ENCODE measurements at places on chromosomes 6 and 20.

DNA sequence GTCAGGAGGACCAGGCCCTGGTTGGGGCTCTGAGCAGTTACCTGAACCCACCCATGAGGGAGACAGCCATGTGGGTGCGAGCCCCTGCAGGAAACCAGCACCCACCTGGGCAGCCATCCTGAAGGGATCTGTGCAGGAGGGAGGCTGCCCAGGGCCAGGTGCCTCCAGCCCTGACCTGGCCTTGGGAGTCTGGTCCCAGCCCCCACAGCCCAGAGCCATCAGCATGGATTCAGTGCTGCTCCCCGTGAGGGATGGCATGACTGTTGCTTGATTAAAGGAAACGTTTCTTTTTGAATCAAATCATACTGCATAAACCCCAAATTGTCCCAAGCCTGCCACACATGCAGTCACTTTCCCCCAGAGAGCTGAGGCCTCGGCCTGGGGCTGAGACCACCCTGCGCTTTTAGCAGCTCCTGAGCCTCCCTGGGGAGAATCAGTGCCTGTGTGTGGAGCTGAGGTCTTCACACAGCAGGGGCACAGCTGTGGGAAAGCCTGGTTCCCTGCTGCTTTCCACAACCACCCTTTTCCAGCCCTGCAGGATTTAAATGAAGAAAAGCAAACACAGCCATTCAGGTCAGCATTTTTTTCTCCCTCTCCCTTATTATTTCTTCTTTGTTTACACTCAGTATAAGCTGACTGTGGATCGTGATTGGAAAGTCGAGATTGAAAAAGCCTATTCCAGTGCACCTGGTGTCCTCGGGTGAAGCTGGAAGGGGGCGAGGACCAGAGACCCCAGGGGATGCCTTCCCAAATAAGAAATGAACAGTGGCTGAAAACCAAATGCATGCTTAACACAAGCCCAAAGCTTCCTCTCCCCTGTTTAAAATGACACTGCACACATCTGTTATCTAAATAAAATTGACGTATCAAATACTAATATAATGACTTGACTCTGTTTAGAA, 283.9 kb downstream of the SMOC2 start:
- no peak for DNase-seq

DNA sequence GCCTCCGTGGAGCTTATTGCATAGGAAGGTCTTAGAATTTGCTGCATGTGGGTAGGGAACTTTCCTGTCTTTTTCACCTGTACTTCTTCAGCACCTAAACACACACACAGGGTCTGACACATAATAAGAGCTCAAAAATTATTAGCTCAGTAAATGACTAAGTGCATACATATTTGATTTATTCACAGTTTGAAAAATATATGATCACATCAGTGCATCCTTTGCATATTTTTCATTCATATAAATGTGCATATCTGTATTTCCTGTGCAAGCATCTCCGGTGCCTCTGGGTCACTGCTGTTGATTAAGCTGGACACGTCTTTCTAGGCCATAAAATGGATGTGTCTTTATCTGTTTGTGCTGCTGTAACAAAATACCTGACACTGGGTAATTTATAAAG, 234.7 kb downstream of the UST start:
- DNase-seq = no peak

DNA sequence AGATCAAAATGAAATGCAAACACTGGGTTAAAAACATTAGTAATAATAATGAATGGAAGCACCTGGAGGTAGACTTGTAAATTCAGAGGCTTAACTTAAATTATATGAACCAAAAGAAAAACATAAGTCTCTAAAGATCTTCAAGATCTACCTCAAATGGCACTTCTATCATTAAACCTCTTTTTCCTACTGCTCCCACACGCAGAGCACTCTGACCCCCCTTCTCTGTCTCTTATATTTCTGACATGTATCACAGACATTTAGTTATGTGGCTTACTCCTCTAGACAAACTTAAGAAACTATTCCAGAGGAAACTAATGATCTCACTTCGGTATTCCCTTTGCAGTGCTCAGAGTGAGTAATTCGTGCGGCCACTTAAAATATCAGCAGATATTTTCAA, 1.1 kb downstream of the TBC1D32 start:
- no peak for DNase-seq

DNA sequence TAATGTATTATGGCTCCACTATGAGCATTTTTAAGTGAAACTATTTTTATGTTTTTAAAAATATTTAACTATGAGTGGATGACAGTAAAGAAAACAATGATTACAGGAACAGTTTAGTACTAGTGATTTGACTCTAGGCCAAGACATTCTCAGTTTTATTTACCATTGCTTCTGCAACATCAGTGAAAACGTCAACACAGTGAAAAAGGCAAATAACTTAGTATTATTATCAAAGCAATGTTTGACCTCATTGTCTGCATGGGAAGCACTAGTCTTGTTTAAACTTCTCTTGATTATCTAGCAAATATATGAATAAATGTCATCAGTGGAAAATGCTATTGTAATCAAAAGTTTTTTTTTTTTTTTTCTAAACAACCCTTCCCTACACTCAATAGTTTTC, 165.0 kb downstream of the HTR1B start:
- DNase-seq = no peak

- no peak for DNase-seq
These were observed 327.2 kb downstream of the CBLN4 start for GRCh38 chr20:55678126-55678525.

GRCh38 chr6:147942363-147942762, 400.3 kb upstream of the SASH1 start:
- no peak for DNase-seq

- DNase-seq = no peak
These were observed 212.6 kb upstream of the RSPO3 start for GRCh38 chr6:126905917-126906316.

- no peak for DNase-seq
These were observed 2.5 kb downstream of the RREB1 start for GRCh38 chr6:7110092-7110792.

GRCh38 chr6:43965628-43966373, 161.5 kb downstream of the MRPL14 start:
- DNase-seq = no peak

GRCh38 chr6:67287566-67287965, 1347.5 kb upstream of the ADGRB3 start:
- no peak for DNase-seq

GRCh38 chr6:132977413-132977812, 163.0 kb downstream of the RPS12 start:
- no peak for DNase-seq

DNA sequence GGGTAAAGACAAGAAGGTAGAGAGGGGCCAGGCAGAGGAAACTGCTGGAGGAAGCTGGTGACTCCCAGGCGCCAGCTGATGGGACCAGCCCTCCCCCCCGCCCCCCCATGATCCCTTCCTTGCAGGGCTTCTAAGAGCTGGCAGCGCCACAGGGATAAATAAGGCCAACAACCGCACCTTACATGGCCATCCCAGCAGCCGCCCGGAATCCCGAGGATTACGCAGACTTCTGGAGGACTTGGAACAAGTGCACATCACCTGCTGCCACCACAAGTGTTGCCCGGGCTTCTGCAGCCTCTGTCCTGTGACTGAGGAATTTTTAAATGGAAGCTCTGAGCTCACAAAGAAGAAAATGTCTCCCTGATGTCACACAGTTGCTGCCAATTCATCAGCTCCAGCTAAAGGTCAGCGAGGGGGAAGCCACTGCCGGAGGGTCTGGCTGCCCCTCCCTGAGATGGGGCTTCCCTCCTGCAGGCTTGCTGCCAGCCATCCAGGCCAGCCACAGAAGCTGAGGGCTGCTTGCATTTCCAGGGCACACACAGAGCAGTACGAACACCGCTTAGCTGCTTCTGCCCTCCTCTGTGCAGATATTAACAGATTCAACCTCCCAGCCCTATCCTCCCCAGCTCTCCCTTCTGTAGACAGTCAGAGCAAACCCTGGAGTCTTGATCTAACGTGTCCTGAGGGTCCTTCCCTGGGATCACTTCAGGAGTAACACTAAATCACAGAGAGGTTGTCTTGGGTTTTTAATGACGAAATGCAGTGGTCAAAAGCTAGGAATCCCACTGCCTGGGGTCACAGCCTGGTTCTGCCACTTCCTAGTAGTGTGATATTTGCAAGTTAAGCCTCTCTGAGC, 38.6 kb upstream of the PIM1 start:
- no peak for DNase-seq

GRCh38 chr6:21438986-21439352, 154.6 kb upstream of the SOX4 start:
- no peak for DNase-seq

GRCh38 chr6:170211404-170212025, 79.4 kb downstream of the DLL1 start:
- no peak for DNase-seq

GRCh38 chr6:23301556-23301955, 732.2 kb downstream of the HDGFL1 start:
- DNase-seq = no peak

DNA sequence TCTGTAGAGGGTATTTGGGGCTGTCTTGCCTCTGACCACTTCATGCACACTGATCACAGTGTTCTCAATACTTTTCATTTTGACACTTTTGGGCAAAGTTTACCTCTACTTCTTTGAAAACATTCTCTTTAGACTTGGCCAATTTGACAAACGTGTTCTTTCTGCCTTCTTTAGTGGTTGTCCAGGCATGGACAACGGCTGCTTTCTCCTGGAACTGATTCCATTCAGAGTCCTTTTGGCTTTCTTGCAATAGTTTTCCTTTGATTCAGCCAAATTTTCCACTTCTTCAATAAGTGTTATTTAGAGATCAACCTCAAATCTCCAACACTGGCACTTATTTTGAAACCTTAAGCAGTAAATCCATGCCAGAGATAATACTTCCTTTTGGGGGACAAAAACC, 6.7 kb upstream of the CST9 start:
- DNase-seq = no peak

DNA sequence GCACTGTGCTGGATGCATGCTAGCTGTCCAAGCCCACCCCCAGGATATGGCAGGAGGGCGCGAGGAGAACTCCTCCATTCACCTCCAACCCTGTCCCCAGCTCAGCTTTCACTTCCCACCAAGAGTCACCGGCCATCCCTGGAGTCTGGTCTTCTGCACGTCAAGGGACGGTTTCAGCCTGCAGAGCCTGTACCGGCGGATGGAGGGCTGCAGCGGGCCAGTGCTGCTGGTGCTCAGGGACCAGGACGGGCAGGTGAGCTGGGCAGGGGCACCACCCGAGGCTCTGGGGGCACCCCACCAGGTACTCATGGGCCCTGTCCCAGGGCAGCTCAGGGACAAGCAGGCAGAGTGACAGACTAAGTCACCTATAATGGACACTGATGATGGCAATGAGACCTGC, 3.0 kb downstream of the TLDC2 start:
- no peak for DNase-seq

DNA sequence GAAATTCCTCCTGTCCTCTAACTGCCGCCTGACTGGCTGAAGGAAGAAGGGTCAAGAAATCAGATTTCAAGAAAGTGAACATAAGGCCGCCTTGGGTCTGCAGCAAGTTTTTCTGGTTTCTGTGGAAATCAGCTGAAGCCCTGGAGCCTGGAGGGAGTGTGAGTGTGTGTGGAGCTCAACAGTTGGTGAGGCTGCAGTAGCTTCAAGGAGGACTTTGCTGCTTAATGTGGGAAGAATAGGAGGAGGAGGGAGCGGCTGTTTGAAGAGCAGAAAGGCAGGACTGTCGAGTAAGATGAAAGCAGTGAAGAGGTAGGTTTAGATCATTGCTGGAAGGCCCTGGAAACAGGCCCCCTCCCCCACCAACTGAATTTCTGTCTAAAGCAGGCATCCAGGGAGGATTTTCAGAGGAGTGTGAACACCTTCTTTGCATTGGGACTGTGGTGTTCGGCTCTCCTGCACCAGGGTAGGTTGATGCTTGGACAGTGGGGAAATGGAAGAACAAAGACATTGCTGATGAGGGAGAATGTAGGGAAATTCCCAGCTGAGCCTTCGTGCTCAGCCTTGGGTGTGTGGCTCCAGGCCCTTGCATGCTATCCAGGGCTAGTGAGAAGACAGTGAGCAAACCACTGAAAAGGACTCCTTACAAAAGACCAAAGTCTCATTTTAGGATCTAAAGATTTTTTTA, 79.5 kb upstream of the VSTM2L start:
- no peak for DNase-seq

- DNase-seq = no peak
These were observed 168.0 kb upstream of the PHACTR1 start for GRCh38 chr6:12548526-12548925.

GRCh38 chr6:100462706-100463629, 1.8 kb downstream of the SIM1 start:
- DNase-seq = no peak

GRCh38 chr6:127013865-127014264, 104.6 kb upstream of the RSPO3 start:
- DNase-seq = no peak

DNA sequence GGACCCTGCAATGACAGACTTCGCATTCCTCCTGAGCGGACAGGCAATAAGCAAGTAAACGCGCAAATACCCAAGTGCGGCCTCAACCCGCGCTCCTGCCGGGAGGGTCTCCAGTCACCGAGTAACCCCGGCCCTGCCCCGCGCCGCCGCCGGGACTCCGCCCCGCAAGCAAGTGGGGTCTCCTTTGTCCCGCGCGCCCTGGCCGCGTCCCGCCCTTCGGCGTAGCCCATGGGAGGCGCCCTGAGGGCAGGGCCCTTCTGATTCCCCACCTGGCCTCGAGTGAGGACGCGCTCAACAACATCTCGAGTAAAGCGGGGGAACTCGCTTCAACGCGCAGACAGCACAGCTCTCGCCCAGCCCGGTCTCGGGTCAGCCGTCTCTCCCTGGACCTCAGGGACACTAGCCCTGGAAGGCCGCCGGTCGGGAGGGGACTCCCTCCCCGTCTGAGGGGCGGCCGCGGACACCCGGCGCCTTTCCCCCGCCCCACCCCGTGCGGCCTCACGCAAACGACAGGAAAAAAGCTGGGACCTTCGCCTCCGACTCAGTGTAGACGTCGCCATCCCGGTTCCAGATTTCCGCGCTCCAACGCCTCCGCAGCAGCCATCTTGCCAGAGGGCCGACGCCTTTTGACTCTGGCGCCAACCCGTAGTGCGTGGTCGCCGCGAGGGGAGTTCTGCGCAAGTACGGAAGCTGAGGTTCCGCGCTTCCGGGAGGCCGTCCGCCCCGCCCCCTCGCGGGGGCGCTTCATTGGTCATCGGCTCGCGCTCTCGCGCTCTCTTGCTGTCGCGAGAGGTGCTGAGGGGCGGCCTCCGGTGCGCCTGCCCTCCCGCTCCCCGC, 461 bp upstream of the GID8 start:
- DNase-seq = peak; percentile 92

DNA sequence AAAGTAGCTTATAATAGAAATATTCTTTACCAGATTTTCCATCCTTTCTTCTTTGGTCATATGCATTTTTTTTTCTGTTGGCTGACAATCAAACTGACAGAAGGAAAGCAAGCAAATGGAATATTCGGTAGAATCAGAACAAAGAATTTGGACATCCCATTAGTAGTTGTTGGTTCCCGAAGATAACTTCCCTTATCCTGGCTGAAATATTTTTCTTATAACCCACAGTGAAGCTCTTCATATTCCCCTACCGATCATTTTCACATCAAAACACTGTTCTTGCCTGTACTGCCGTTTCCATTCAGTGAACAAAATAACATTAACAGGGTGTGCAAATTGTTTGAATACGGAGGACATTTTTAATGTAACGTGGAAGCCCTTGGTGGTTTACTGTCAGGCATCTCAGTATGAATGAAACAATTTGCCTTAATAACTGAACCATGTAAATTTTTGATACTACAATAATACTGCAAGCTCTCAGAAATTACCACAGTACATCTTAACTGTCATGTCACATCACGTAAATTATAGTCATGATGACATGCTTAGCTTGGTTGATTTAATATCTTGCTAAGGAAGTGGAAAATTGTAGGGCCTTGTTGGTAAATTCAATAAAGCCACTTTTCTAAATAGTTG, 311.5 kb downstream of the LAMA2 start:
- no peak for DNase-seq

- DNase-seq = no peak
These were observed 291.5 kb upstream of the EYS start for GRCh38 chr6:65998544-65998943.

Measured in stimulated activated CD4-positive, alpha-beta T cell treated with anti-CD3 and anti-CD28 coated beads, Interleukin-12 subunit alpha, Interleukin-12 subunit beta, amount 100 ng/mL, for 48 hours (primary cell).